ENCODE measurements at places on chromosomes 7 and 10.

DNA sequence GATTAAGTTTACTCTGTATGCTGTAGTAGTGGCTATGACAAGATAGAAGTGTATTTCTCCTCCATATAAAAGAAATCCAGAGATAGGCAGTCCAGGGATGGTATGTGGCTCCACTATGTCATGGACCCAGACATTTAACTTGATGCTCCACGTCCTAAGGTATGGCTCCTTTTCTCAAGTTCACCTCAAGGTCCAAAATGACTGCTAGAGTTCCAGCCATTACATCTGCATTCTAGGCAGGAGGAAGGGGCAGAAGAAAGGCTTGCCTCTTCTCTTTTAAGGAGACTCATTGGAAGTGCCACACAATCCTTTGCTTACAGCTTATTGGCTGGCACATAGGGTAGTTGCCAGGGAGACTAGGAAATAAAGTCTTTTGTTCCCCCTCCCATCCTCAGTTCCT lies 27.7 kb upstream of the ATXN7L1 start:
- H3K27me3 ChIP-seq: no peaks in the 10 kb centered on the region
- peaks cover 1% of the 10 kb centered on the region for H3K4me1 ChIP-seq
- no peak for DNase-seq
- no peaks in the 10 kb centered on the region for H3K36me3 ChIP-seq

- H3K4me1 ChIP-seq: no peaks in the 10 kb centered on the region
- peak overlapping the region; percentile 99 for H3K27ac ChIP-seq
- no peaks in the 10 kb centered on the region for H3K27me3 ChIP-seq
- H3K4me3 ChIP-seq: no peak overlapping the region
These were observed 31.2 kb downstream of the GSTO2 start for GRCh38 chr10:104300002-104300735.

DNA sequence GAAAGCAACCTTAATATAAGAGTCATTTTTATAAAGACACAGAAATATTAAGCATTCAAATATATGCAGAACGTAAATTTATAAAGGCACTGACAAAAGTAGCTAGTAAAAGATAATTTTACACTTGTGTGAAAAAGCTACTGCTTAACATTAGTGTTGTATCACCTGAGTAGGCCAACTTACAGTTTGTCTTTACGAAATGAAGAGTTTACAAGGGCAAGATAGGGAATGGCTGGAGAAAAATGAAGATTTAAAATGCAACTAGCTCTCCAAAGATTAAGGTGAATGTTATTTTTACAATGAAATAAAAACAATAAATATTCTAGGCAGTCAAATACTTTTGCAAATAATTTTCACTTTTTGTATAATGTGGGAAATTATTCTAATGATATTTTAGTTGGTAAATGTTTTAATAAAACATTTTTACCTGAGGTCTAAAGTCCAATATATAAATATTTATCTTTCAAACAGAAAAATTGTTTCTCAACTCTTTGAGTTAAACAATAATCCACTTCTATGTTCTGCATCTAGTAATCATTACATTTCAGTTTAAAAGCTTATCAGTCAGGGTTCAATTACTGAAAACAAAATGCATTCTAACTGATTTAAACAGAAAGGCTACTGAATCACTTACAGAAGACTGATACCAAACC lies 382.6 kb downstream of the IPMK start:
- no peak for DNase-seq
- H3K4me3 ChIP-seq: no peak overlapping the region
- H3K36me3 ChIP-seq: no peaks in the 10 kb centered on the region
- no peak overlapping the region for H3K27ac ChIP-seq
- no peaks in the 10 kb centered on the region for H3K4me1 ChIP-seq

DNA sequence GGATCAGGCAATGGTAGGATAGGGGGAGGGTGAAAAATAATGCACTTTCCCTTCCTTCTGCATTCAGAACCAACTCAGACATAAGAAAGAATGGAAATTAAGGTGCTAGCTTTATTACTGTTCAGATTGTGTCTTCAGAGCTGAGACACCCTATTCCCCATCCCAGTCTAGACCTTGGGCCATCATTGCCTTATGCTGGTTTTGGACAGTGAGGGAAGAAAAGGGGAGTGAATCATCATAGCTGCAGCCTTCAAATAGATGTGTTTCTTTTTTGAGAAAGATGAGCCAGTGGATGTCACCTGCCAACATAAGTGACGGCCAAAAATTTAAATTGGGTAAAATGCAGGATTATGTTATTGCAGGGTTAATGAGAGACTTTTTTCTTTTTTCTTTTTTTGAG lies 27.0 kb upstream of the TOMM7 start:
- no peaks in the 10 kb centered on the region for H3K4me1 ChIP-seq
- no peak overlapping the region for H3K4me3 ChIP-seq
- H3K36me3 ChIP-seq: no peaks in the 10 kb centered on the region
- H3K27me3 ChIP-seq: no peaks in the 10 kb centered on the region
- no peak for DNase-seq

DNA sequence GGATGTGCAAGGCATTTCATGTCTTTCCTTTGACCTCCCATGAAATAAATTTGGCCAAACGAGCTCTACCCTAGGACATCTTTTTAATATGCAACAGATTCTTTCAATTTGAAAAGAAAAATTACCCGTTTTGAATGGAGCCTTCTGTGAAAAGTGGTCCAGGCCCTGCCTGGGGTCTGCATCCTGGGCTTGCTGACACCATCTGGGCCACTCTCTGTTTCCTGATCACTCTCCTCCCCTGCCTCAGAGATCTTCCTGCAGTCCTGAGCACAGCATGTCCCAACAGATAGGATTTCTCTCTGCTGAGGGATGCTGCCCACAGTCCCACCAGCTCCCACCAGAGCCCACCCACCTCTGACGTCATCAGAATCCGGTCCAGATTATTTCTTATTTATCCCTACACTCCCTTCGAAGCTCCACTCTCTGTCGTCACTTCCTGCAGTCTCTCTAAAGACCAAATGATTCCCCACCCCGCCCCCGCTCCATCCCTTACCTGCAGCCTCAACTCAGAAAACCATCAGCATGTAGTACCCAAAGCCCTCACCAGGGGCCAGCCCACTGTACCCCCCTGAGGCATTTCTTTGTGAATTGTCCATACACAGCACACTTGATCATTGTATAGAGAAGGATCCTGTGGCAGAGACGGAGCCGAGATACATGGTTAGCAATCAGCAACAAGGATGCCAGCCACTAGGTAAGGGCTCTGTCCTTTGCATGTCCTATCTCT lies 192.1 kb upstream of the MGMT start:
- peaks cover 5% of the 10 kb centered on the region for H3K4me1 ChIP-seq
- H3K4me3 ChIP-seq: no peak overlapping the region
- H3K27me3 ChIP-seq: peaks cover 2% of the 10 kb centered on the region
- no peak overlapping the region for H3K27ac ChIP-seq
- H3K36me3 ChIP-seq: no peaks in the 10 kb centered on the region

- H3K36me3 ChIP-seq: no peaks in the 10 kb centered on the region
- H3K4me1 ChIP-seq: no peaks in the 10 kb centered on the region
- DNase-seq: no peak
- H3K4me3 ChIP-seq: no peak overlapping the region
These were observed 526.3 kb upstream of the SEMA3D start for GRCh38 chr7:85713171-85713570.

DNA sequence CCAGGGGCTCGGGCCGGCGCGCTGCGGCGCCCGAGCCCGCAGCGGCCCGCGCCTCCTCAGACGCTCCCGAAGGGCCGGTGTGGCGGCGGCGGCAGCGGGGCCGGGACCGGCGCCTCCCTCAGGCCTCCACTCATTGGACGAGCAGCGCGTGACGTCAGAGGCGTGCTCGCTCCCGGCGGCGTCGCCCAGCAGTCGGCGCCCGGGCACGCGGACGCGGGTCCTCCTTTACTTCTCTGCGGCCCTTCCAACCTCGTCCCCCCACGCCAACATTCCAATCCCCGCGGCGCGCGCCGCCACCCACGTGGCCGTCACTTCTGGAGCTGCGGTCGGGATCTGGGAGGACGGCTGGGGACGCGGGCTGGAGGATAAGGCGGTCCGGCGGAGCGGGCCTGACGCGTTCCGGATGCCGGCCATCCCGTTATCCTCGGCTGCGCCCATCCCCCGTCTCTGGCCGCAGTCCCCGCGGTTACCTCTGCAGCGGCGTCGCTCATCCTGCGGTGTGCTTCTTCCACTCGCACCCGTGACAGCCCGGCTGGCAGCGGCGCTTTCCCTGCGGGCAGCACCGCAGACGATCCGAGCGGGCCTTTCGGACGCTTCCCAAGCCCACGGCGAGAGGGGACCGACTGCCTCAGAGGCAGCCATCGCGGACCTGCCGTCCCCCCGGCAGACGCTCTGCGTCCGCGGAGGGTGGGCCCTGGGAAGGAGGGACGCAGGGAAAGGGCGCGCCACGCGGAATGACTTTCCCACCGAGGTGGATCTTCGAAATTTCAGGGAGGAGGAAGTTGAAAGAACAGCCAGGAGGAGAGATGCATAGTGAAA lies at the start of gene PDZD8:
PDZD8 (minus strand) TSS at position 81 of the 819 bp plus-strand sequence. CDS start 213 bp downstream, outside the sequence.
- H3K36me3 ChIP-seq: no peaks in the 10 kb centered on the region
- peak within 1 kb of the TSS; percentile 95 for H3K27ac ChIP-seq
- H3K4me1 ChIP-seq: no peaks in the 10 kb centered on the region
- DNase-seq: peak; percentile 96
- peaks cover 10% of the 10 kb centered on the region for H3K27me3 ChIP-seq

DNA sequence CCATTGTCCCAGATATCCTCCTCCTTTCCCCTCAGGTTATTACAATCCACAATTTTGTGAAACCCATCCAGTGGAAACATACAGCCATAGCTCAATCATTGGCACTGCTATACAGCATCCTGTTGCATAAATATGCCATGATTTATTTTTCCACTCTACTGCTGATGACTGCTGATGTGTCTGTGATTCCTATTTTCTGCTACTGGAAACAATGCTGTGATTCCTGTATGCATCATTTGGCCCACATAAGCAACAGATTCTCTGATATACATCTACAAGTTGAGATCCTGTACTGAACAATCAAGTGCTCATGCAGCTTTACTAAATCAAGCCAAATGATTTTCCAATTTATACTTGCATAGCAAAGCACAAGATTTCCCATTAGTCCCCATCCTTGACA lies 39.6 kb downstream of the CUL2 start:
- H3K36me3 ChIP-seq: no peaks in the 10 kb centered on the region
- H3K27me3 ChIP-seq: no peaks in the 10 kb centered on the region
- H3K4me1 ChIP-seq: no peaks in the 10 kb centered on the region
- no peak overlapping the region for H3K4me3 ChIP-seq
- no peak overlapping the region for H3K27ac ChIP-seq

- no peak overlapping the region for H3K4me3 ChIP-seq
- H3K27me3 ChIP-seq: no peaks in the 10 kb centered on the region
- no peak overlapping the region for H3K27ac ChIP-seq
- peaks cover 3% of the 10 kb centered on the region for H3K4me1 ChIP-seq
- H3K36me3 ChIP-seq: peaks cover 13% of the 10 kb centered on the region
- DNase-seq: peak; percentile 51
These were observed 45.6 kb upstream of the SUN1 start for GRCh38 chr7:786472-787255.

DNA sequence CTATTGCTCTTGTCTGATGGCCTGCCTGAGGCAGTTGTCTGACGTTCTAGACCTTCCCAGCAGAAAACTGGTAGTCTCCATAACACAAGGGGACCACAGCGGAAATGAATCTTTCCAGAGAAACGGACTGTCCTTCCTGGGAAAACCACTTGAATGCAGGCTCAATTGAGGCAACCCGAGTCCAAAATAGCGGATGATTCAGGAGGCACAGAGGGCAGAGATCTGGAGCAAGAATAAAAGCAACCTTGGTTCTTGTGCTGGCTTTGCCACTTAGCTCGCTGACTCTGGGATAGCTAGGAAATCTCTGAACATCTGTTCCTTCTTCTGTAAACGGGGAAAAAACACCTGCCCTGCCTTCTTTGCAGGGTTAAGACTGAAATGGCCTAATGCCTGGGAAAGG lies 178.8 kb downstream of the NEURL1 start:
- H3K36me3 ChIP-seq: no peaks in the 10 kb centered on the region
- H3K4me1 ChIP-seq: peaks cover 14% of the 10 kb centered on the region
- H3K27me3 ChIP-seq: no peaks in the 10 kb centered on the region
- no peak overlapping the region for H3K27ac ChIP-seq

- no peak overlapping the region for H3K4me3 ChIP-seq
- H3K27ac ChIP-seq: no peak overlapping the region
- no peak for DNase-seq
- no peaks in the 10 kb centered on the region for H3K36me3 ChIP-seq
- H3K27me3 ChIP-seq: no peaks in the 10 kb centered on the region
These were observed 73.4 kb downstream of the ARHGAP22 start for GRCh38 chr10:48531486-48531885.

- peaks cover 3% of the 10 kb centered on the region for H3K4me1 ChIP-seq
- no peak overlapping the region for H3K27ac ChIP-seq
- no peaks in the 10 kb centered on the region for H3K27me3 ChIP-seq
- no peaks in the 10 kb centered on the region for H3K36me3 ChIP-seq
- no peak overlapping the region for H3K4me3 ChIP-seq
These were observed 446.2 kb downstream of the AUTS2 start for GRCh38 chr7:70044525-70044924.

GRCh38 chr7:35544028-35544742 lies 150.8 kb downstream of the HERPUD2 start:
- no peak for DNase-seq
- H3K4me3 ChIP-seq: no peak overlapping the region
- no peaks in the 10 kb centered on the region for H3K4me1 ChIP-seq
- no peaks in the 10 kb centered on the region for H3K27me3 ChIP-seq
- no peaks in the 10 kb centered on the region for H3K36me3 ChIP-seq

- no peaks in the 10 kb centered on the region for H3K4me1 ChIP-seq
- H3K36me3 ChIP-seq: peaks cover 20% of the 10 kb centered on the region
- DNase-seq: no peak
- no peak overlapping the region for H3K27ac ChIP-seq
- no peak overlapping the region for H3K4me3 ChIP-seq
These were observed 112.0 kb downstream of the NT5C2 start for GRCh38 chr10:103080891-103081581.

DNA sequence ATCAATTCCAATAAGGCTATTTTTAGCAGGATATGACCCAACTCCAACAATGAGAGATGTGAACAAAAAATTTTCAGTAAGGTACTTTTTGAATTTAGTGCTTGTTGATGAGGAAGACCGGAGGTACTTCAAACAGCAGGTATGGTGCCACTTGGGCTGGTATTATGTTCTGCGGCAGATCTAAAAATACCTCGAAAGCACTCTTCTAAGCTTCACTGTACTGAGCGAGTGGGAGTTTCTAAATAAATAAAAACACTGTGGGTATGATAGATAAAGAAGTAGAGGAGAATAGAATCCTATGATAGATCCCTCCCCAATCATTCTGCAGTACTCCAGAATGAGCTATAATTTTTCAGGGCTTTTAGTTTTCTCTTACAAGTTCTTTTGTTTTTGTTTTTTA lies 11.5 kb upstream of the SUPV3L1 start:
- H3K27ac ChIP-seq: no peak overlapping the region
- H3K27me3 ChIP-seq: no peaks in the 10 kb centered on the region
- DNase-seq: no peak
- H3K36me3 ChIP-seq: peaks cover 27% of the 10 kb centered on the region

- H3K36me3 ChIP-seq: no peaks in the 10 kb centered on the region
- H3K27ac ChIP-seq: no peak overlapping the region
- peaks cover 4% of the 10 kb centered on the region for H3K27me3 ChIP-seq
- H3K4me3 ChIP-seq: no peak overlapping the region
These were observed 1247.8 kb downstream of the GATA3 start for GRCh38 chr10:9302140-9302746.

- no peaks in the 10 kb centered on the region for H3K36me3 ChIP-seq
- DNase-seq: no peak
- H3K4me3 ChIP-seq: no peak overlapping the region
- H3K4me1 ChIP-seq: no peaks in the 10 kb centered on the region
- peaks cover 14% of the 10 kb centered on the region for H3K27me3 ChIP-seq
- H3K27ac ChIP-seq: no peak overlapping the region
These were observed 815 bp downstream of the NEUROG3 start for GRCh38 chr10:69572159-69573055.

GRCh38 chr10:3068201-3068967 lies 1.0 kb downstream of the PFKP start:
- H3K27ac ChIP-seq: peak overlapping the region; percentile 90
- peaks cover 15% of the 10 kb centered on the region for H3K4me1 ChIP-seq
- H3K4me3 ChIP-seq: peak overlapping the region; percentile 75
- peaks cover 37% of the 10 kb centered on the region for H3K27me3 ChIP-seq
- no peaks in the 10 kb centered on the region for H3K36me3 ChIP-seq

Measured in lung (tissue), 17 donors.